ENCODE measurements at places on chromosomes 5 and 9.

- DNase-seq = no peak
These were observed 68.2 kb upstream of the TBCA start for GRCh38 chr5:77844373-77844622.

GRCh38 chr5:33230467-33231078, 210.2 kb upstream of the TARS1 start:
- DNase-seq = no peak

DNA sequence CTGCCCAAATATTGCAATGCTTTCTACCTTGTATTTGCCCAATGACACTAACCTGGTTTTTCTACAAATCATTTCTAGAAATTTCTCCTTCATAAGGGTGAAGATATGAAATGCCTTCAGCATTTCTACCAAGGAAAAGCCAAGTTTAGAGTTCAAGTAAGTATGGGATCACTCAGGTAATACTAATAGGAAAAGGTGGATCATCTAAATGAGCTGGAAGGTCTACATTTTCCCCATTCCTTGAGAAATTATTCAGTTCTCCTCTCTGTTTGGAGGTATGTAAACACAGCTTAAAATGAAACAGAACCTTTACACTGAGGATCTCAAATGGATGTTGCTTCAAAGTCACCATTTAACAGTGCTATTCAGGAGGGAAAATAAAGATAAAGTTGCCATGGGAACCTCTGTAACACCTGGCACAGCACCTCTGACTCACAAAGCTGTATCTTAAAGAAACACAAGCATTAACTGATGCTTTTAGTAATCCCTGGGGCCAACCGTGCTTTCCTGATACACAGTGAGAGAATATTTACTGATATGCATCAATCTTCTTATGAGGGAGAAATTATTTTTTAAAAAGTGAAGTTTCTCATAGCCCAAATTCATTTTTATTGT, 161.3 kb downstream of the DRD1 start:
- DNase-seq = no peak

DNA sequence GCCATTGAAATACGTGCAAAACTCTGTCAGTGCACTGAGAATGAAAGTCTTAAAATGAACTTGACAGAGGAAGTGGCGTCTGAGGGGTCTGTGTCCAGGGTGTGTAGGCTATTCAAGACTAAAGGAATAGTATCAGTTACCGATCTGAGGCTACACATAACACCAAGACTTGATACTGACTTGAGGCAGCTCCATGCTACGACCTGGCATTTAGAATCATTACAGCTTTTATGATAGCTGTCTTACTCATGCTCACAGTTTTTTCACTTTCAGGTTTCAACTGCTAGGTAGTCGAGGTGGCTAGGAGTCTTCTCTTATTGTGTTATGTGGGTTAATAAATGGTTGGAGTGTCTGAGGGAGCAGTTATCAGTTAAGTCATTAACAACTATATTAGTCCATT, 92.8 kb upstream of the SLCO6A1 start:
- DNase-seq = no peak

DNA sequence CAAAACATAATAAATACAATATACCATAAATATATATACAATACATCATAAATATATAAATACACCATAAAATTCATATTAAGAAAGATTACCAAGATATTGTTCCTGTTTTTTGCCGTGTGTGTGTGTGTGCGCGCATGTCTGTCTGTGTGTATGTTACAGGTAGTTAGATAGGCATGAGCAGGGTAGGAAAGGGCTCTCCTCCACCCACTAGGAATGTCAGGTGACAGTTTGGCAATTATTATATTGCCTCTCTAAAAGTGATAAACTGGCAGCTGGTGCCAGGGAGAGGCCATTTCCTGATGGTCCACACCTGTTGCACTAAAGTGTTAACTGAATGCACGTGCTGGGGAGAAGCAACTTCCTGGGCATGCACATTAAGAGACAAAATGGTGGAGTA, 232.8 kb downstream of the ADAMTS6 start:
- DNase-seq = no peak

GRCh38 chr5:179558932-179559283, 8.6 kb downstream of the RUFY1 start:
- DNase-seq = no peak

DNA sequence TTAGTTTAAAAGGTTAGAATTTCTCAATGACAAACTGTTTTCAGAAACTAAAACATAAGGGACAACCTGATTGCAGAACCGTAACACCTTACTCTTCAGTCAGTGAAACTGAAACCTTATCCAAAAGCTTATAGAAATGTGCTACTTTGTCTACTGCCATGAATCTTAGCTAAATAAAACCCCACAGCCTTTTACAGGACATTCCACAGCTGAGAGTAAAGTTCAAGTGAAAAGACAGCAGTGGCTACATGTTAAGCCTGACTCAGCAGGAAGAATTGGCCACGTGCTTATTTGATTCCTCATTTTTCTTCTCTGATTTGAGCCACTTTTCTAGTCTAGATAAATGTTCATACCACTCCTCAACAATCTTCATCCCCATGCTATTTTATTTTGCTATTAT, 278.7 kb upstream of the ISL1 start:
- DNase-seq = no peak

DNA sequence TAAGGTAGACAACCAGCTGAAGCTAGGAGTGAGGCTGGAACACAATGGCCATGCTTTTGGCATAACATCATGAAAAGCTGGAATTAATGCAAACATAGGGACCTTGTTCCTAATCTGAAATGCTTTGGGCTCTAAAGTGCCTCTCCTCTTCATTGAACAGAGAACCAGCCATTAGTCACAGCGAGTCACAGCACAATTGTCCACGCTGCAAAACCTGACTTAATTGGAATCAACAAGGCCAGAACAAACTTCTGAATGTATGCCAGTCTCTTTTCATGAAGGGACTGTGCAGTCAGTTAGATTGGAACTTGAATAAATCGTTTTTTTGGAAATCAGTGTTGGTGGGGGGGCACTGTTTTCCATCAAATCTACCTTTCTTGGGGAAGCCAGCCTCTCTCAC, 96.5 kb downstream of the JAKMIP2 start:
- DNase-seq = no peak

GRCh38 chr5:62343428-62343827, 37.4 kb downstream of the KIF2A start:
- no peak for DNase-seq

DNA sequence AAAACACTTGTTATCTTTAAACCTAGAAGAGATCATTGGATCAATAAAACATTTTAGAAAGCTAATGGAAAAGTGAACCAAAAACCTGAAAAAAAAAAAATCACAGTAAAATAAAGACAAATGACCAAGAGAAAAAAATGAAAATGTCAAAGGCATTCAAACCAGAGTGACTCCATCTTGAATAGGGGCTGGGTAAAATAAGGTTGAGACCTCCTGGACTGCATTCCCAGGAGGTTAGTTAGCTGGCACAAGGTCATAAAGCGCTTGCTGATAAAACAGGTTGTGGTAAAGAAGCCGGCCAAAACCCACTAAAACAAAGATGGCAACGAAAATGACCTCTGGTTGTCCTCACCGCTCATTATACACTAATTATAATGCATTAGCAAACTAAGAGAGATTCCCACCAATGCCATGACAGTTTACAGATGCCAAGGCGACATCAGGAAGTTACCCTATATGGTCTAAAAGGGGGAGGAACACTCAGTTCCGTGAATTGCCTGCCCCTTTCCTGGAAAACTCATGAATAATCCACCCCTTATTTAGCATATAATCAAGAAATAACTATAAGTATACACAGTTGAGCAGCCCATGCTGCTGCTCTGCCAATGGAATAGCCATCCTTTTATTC, 116.7 kb upstream of the NEK6 start:
- DNase-seq = no peak

GRCh38 chr5:14342306-14342705, 199.2 kb downstream of the TRIO start:
- DNase-seq = no peak

GRCh38 chr9:121861501-121862180, 210.2 kb downstream of the DAB2IP start:
- no peak for DNase-seq

DNA sequence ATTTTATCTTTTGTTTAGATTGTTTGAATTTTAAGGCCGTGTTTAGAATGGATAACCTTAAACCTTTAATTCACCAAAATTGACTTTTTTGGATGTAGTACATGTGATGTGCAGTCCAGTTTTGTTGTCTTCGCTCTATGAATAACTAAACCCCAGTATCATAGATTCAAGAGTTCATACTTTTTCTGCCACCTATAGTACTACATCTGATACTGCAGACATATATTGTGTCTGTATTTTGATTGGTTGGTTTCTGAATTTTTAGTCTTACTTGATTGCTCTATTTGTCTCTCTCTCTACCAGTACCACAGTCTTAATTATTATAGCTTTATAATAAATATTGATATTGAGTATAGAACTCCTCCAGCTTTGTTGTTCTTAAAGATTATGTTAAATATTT, 58.1 kb downstream of the PPIP5K2 start:
- no peak for DNase-seq

DNA sequence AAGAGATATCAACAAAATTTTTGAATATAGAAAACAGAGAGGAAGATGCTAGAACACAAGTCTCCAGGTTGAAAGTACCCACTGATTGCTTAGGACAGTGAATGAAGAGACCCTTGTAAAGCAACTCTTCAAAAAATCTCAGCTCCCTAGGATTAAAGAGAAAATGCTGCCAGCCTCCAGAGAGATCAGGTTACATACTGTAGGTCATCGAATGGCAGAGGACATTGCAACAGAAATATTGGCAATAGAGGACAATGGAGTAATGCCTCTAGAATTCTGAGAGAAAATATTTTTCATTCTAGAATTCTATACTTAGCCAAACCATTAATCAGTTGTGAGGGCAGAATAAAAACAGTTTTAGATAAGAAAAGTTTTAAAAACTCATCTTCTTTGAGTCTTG, 43.1 kb upstream of the ELL2 start:
- DNase-seq = no peak

DNA sequence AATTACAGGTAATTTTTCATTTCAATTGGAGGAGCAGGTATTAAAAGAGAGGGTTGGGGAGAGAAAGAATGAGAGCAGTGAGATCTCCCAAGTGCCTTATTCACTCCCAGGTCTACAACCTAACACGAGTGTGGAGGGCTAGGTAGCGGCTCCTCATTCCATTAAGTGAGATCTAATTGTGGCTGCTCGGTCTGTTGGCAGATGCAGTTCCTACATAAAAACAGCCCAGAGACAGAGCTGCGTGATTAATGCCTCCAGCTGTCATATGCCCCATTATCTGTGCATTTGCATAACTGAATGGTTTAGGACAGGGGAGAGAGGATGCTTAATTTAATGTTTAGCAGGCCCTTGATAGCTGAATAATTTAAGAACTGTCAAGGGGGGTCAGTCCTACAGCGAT, 100.5 kb downstream of the PSAT1 start:
- DNase-seq = no peak

All from stimulated activated CD8-positive, alpha-beta memory T cell treated with anti-CD3 and anti-CD28 coated beads, Interleukin-7, amount 100 ng/mL, for 48 hours (primary cell).